ENCODE measurements at places on chromosomes 3 and 15.

GRCh38 chr3:133394561-133395311 lies 5.1 kb upstream of the BFSP2 start:
- no peak for DNase-seq

- DNase-seq = no peak
Measured at GRCh38 chr15:42502477-42502876, 7.0 kb downstream of the SNAP23 start.

DNA sequence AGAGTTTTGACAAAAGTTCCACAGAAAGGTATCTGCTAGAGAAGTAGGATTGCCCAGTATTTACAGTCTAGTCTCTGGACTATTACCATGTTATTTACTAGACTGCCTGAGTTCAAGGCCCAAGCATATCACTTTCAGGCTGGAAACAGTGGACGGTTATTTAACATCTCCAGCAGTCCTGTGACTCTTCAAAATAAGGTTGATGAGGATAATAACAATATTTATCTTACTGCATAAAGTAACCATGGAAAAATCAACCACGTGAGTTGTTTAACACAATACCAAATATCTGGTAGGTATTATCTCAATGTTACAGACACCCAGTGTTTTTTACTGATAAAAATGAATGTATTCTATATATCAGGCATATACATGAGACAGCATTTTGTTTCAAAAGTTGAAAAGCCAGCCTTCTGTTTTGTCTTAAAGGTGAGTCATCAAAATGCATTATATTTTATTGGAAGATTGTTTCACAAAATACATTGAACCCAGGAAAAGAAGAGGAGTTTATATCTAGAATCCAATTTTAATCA lies 535.8 kb downstream of the TBL1XR1 start:
- DNase-seq = no peak

DNA sequence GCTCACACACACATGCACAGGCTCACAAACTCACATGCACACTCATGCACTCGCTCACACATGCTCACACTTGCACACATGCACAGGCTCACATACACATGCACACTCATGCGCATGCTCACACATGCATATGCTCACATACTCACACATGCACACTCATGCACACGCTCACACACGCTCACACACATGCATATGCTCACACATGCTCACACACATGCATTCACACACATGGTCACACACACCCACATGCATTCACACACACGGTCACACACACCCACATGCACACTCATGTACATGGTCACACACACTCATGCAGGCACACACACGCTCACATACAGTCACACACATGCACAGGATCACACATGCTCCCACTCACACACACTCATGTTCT lies 132.8 kb upstream of the SMAD3 start:
- no peak for DNase-seq

DNA sequence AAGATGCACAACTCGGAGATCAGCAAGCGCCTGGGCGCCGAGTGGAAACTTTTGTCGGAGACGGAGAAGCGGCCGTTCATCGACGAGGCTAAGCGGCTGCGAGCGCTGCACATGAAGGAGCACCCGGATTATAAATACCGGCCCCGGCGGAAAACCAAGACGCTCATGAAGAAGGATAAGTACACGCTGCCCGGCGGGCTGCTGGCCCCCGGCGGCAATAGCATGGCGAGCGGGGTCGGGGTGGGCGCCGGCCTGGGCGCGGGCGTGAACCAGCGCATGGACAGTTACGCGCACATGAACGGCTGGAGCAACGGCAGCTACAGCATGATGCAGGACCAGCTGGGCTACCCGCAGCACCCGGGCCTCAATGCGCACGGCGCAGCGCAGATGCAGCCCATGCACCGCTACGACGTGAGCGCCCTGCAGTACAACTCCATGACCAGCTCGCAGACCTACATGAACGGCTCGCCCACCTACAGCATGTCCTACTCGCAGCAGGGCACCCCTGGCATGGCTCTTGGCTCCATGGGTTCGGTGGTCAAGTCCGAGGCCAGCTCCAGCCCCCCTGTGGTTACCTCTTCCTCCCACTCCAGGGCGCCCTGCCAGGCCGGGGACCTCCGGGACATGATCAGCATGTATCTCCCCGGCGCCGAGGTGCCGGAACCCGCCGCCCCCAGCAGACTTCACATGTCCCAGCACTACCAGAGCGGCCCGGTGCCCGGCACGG lies 991 bp downstream of the SOX2 start:
- DNase-seq = no peak

- no peak for DNase-seq
Measured at GRCh38 chr3:58383904-58384303, 49.7 kb downstream of the PDHB start.

GRCh38 chr3:64417816-64418215 lies 192.6 kb upstream of the PRICKLE2 start:
- no peak for DNase-seq

DNA sequence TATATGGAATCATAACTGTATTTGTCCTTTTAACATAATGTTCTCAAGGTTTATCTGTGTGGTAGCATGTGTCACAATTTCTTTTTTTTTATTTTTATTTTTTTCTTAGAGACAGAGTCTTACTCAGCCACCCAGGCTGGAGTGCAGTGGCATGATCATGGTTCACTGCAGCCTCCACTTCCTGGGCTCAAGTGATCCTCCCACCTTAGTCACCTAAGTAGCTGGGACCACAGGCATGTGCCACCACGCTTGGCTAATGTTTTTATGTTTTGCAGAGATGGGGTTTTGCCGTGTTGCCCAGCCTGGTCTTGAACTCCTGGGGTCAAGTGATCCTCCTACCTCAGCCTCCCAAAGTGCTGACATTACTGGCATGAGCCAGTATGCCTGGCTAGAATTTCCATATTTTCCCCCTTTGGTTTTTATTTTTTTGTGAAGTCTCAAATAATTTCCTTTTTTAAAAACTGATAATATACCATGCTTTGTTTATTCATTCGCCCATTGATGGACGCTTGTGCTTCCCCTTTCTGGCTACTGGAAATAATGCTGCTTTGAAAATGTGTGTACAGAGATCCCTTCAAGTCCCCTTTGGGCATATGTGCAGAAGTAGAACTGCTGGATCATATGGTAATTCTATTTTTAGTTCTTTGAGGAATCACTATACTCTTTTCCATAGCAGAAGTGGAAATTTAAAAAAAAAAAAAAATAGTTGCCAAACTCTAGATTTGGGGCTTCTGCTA lies 28.4 kb downstream of the TMEM40 start:
- DNase-seq = no peak

DNA sequence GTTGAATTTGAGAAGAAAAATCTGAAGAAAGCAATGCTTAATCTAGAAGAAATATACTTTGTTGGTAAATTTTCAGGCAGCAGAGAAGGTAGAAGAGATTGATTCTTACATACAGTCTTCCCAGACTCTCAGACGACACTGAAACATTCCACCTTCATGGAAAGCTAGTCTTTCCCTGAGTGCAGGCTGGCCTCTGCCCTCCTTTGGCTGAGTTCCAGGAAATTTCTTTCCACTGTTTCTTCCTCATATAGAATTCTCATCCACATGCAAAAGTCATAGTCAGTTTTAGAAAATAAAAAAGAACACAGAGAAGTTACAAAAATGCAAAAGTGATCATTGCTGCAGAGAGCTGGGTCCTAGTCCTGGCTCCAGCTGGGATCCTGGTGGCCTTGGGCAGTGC lies 142.5 kb upstream of the PRR23C start:
- DNase-seq = no peak

DNA sequence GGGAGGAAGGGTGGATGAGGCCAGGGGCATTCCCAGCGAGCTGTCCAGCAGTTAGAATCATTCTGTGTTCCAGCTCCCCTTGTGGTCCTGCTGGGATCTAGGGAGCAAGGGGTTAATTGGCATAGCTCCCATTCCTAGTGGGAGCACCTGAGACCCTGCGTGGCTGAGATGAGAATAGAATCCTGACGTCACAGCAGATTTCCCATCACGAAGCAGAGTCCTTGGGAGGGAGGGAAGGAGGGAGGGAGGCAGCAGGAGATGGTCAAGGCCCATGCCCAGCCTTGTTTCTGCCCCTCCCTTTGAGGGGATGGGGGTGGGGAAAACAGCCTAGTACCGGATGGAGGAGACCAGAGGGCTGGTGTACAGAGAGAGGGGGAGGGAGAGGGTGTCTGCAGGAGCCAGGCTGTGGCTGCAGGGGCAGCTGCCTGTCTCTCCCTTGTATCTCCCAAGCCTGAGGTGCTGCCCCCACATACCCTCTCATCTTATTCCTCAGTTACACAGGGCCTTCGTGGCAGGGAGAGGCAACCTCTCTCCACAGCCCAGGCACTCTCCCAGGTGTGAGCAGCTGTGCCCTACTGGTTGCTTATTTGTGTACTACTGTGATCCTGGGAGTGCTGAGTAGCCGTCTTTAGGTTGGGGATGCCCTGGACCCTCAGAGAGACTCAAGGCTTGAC lies 5.4 kb downstream of the TYRO3 start:
- no peak for DNase-seq

- DNase-seq = no peak
Measured at GRCh38 chr3:55692957-55693558, 206.0 kb upstream of the WNT5A start.

GRCh38 chr3:133840055-133840737 lies 34.6 kb downstream of the SRPRB start:
- no peak for DNase-seq

DNA sequence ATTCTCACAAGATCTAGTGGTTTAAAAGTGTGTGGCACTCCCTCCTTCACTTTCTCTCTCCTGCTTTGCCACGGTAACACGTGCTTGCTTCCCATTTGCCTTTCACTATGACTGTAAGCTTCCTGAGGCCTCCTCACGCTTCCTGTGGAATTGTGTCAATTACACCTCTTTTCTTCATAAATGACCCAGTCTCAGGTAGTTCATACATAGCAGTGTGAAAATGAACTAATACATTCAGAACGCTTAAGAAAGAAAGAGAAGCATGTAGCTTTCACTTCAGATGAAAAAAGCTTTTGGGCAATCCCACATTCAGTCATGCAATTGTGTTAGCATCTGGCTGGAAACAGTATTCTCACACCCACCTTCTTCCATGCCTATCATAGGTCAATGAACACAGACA lies 24.4 kb downstream of the P3H2 start:
- DNase-seq = no peak

GRCh38 chr3:30183421-30183820 lies 423.0 kb upstream of the TGFBR2 start:
- DNase-seq = no peak

DNA sequence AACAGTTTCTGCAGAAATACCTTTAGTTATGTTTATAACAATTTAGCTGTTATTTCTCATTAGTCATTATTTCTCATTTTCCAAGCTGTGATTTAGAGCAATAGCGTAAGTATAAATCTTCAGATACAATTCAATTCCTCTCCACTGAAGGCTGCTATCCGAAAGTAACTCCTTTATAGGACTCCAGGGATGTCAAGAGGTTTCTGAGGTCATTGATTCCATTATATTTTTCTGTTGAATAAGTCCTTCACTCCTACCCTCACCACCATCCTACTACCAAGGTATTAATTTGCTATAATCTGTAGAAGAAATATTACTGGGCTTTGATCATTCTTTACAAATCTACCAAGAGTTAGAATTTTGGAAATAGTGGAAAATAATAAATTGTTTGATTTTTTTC lies 285.7 kb downstream of the CADM2 start:
- DNase-seq = no peak

DNA sequence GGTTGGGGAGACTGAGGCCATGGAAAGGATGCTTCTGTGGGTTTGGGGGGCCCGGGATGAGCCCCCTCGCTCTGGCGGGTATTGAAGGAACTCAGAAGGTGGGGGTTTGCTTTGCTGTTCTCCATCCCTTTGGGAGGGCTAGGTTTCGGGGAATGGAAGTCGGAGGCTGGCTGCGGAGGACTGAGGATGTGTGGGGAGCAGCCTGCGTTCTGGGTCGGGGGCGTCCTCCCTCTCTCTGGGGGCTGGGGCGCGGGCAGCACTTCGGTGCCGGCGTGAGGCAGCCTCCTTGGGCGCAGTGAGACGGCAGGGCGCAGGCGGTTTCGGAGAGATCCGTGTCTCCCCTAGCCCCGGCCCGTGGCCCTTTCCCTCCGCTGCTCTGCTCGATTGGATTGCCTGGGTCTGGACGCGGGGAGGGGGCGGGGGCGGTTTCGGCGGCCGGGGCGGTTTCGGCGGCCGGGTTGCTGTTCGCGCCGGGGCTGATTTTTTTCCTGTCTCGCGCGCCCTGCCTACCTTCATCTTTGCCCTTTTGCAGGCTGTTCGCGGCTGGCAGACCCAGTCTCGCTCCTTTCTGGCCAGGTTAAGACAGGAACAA lies 1.4 kb downstream of the PTPRG start:
- DNase-seq = no peak

- no peak for DNase-seq
Measured at GRCh38 chr3:159080256-159080655, 278.4 kb downstream of the MFSD1 start.

GRCh38 chr15:36696196-36696595 lies 116.8 kb downstream of the CDIN1 start:
- DNase-seq = no peak

DNA sequence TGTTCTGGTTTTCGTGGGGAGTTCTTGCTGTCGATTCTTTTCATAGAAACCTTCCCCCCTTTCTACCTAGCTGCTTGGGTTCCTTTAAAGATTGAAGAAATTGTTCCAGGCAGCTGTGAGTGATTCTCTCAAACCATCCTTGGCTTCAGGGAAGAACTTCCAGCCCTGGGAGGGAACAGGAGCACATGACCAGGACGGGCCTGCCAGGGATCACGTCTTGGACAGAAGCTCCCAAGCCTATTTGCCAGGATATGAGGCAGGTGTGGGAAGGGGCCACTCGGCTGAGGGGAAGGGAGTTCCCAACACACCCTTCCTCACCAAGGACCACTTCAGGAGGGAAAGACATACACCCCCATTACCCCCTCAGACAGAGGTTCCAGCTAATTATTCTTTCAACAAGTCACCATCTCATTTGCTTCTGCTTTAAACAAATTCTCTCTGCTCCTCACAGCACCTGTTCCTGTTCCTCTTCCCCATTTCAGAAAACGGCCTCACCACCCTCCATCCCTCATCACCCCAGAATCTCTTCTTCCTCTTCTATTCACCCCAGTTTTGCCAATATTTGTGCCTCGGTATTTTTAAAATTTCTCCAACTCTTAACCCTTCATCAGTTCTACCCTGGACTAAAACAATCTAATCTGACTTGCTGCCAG lies 62.5 kb downstream of the WHAMM start:
- no peak for DNase-seq

DNA sequence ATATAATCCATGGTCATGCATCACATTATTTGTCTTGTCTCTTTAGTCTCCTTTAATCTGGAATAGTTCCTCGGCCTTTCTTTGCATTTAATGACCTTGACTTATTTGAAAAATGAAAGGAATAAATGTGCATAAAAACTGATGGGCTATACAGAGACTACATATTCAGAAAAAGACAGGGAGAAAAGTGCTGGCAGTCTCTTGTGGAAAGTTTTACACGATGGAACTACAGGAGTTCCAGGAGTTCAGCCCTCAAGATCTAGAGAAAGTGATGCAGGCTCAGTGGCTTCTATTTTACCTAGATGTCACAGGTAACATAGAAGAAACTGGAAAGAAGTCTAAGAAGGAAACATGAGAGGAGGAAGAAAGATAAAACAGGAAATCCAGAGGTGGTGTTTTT lies 7.6 kb upstream of the ABTB1 start:
- DNase-seq = no peak

- DNase-seq = peak; percentile 8
Measured at GRCh38 chr3:72310419-72311380, 525.8 kb upstream of the PROK2 start.

- no peak for DNase-seq
Measured at GRCh38 chr15:89305395-89305794, 29.2 kb downstream of the POLG start.

Data from stimulated activated CD4-positive, alpha-beta T cell treated with anti-CD3 and anti-CD28 coated beads, Interleukin-4, amount 100 ng/mL, for 1 hour (primary cell).